ENCODE measurements at places on chromosomes 1 and 21. TPM values are rescaled to one million over a fixed set of nuclear protein-coding genes. Genes with fewer than 3 reads are reported as not detected.

CD5L gene
- not detected for total RNA-seq

TTC22 gene
- 6.7 TPM for total RNA-seq

CGN gene
- total RNA-seq: 47.5 TPM

PRDX6 gene
- 94.8 TPM for total RNA-seq

ZFP69 gene
- 1.3 TPM for total RNA-seq

KCNE2 gene
- total RNA-seq: not detected

PCSK9 gene
- total RNA-seq: 10.1 TPM

CDK18 gene
- 31.0 TPM for total RNA-seq

DCST1 gene
- total RNA-seq: not detected

LYPD8 gene
- total RNA-seq: not detected

RGS8 gene
- not detected for total RNA-seq

TMPRSS3 gene
- total RNA-seq: 7.5 TPM

CFHR4 gene
- total RNA-seq: not detected

SPATA46 gene
- not detected for total RNA-seq

RHBDL2 gene
- 0.19 TPM for total RNA-seq

KIRREL1 gene
- 5.4 TPM for total RNA-seq

All from pancreas (tissue), 10 donors.